ENCODE measurements at places on chromosomes 11 and 22.

- no peak for DNase-seq
Observed at GRCh38 chr11:84420271-84420670, 1134.1 kb upstream of the CCDC90B start.

DNA sequence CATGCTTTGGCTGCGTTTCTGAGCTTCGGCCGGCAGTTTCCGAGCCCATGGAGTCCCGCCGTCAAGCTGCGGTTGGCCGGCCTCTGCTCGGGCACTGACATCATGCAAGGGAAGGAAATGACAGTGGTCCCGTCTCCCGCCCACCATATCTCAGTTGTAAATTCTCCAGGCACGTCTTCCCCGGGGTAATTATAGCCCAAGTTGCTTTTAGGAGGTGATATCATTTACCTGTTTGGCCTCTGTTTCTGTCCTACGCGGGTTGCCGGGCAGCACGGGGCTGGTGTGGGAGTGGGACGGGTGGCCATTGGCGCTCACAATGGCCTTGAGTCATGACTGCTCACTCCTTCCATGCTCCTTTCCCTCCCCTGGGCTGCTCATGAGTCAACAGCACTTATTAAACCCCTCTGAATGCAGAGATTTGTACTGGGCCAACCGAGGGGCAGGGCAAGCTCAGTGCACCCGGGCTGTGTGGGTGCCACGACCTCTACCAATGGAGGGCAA, 4.2 kb upstream of the ANO1 start:
- no peak for DNase-seq

DNA sequence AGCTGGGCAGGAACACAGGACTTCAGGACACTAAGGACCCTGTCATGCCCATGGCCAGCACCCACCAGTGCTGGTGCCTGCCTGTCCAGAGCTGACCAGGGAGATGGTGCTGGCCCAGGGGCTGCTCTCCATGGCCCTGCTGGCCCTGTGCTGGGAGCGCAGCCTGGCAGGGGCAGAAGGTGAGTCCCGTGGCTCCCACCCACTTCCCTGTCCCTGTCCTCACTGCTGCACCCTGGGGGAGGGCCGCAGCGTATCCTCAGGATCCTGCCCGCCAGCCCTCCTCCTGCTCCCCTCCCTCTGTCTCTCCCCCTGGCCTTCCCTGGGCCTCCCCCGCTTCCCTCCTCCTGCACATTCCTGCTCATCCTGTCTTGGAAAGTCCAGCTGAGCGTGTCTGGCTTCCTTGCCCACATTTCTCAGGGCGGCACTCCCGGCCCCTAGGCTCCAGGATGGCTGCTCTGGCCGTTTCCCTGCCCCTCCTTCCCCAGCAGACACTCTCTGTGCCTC, 8.7 kb downstream of the CSF2RB start:
- no peak for DNase-seq

DNA sequence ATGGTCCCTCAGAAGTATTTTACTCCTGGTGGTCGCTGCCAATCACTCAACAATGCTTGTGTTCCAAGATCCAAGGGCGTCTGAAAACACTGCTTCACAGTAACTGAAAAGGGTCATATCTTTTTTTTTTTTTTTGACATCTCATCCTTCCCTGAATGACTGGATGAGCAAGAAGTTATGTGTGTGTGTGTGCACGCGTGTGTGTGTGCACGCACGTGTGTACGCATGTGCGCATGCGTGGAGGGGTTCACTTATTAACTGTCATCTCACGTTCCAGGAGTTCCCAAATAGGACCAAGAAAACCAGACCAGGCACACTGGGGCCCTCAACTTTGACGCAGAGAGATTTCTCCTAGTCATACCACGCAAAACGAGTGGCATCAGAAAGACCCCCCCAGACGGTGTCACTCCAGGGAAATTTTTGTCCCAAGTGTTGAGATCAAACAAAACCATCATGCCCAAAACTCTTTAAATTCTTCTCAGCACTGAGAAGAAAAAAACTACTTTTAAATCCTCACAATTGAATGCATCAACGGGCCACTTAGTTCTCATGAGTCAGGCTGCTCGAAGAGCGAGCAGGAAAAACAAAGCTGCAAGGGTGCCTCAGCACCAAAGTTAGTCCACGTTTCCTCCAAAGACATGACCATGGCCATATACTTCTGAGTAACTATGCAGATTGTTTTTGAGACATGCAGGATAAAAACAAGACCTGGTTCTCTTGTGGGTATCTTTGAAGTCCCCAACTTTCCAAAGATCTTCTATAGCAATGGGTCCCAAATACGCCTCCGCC, 12.9 kb downstream of the MN1 start:
- no peak for DNase-seq

- no peak for DNase-seq
Observed at GRCh38 chr22:48713272-48714205, 1114.1 kb downstream of the BRD1 start.
